ENCODE measurements at places on chromosomes 13 and 19. TPM values are rescaled to one million over a fixed set of nuclear protein-coding genes. Genes with fewer than 3 reads are reported as not detected.

DNA sequence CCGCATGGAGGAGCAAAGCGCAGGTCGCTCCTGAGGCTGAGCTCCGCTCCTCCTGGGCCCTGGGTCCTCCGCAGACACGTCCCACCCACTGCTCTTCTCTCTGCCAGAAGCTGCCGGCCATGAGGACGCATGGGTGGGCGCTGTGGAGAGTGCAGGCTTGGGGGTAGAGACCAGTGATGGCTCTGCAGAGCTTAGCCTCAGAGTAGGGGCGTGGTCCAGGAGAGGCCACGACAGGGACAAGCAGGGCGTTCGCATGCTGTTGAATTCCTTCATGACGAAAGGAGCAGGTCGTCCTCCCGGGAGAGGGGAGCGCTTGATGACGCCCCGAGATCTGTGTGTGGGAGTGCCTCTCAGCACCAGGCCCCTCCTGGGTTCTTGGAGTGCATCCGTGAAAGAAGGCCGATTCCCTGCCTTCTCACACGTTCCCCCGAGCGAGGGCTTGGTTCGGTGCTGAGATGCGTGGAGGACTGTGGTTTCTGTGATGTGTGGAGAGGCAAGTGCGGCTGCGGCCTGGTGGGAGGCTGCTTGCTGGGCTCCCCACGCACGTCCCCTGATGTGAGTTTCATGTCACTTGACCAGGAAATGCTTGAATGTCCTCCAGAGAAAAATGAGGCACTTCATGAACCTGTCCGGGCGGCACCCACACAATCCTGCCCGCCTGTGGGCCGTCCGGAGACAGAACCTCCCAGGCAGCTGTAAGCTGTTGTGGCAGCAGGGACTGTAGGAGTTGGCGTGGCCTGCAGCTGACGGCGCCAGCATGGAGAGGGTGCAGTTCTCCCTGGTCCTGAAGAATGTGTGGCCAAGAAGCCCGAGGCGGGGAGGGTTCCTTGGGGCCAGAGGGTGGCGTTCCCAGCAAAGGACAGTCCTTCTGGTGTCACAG, 4.5 kb downstream of the SF3A2 start:
- no peak for DNase-seq

Gene GPR180
- 13.2 TPM for total RNA-seq

DNA sequence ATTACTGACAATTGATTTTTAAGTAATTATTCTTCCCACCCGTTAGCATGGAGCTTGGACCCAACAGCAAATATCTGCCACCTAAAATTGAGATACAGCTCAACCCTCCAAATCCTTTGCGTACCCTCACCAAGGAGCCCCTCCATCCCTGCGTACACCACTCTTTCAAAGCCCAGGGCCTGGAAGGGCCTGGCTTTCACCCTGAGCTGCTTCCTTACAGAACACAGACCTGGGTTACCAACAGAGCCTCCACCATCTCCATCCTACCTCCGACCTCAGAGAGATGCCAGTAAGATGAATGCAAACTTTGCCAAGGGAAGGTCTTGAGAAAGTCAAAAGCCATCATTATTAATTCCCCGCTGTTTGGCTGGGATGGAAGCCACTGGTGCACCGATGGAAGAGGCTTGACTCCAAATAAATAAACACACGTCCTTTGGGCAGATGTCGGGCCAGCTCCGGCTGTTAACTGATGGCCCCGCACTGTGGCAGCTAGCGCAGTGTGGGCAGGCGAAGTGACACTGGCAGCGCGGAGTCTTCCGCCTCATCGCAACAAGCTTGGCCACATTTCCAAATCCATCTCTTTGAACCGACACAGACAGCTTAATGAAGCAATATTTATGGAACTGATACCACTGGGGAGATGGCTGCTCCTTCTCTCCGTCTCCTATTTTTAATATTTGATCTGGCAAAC, 150.2 kb upstream of the VSTM2B start:
- no peak for DNase-seq

- DNase-seq, result peak; percentile 44
These were observed 21.4 kb downstream of the LCP1 start for GRCh38 chr13:46160471-46161066.

DNA sequence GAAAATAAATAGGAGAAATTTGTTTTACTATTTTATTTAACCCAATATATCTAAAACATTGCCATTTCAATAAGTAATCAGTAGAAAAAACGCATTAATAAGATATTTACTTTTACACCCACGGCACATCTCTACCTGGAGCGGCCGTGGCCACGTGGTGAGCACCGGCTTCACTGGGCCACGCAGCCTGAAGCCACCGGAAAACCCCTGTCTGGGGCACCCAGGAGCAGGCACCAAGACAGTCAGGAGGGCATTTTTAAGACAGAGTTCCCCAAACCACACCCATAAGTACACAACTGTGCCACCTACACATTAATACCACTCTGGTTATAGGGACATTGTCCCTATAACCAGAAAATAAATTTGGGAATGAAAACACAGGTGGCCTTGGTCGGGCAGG, 80.9 kb downstream of the SPACA7 start:
- DNase-seq, result no peak

DNA sequence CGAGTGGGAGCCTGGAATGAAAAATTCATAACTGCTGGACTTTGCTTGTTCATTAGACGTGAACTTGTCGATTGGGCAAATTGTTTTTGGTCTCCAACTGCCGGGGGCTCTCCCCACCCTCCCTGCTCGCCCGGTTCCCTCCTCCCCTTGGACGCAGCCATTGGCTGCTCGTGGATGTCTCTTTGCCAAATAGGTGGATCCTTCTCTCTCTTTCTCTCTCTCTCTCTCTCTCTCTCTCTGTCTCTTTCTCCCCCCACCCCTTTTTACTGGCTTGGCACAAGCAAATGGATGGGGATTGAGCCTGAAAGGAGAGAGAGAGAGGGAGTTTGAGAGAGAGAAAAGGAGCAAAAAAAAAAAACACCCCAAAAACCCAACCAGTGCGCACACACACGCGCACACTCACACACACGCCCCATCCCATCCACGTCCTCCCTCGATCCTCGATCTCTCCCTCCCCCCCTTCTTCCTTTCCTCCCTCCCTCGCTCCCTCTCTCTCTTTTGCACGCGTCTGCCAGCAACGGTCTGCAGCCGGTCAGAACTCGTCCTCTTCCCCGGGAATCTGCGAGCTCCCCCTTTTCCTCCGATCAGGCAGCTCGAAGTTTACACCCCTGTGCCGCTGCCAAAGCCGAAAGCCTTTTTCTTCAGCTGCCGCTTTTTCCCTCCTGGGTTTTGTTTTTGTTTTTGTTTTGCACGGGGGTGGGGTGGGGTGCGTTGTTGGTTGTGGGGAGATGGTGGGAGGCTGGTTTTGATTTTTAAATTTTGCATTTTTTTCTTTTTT, 27.8 kb downstream of the NFIX start:
- peak; percentile 97 for DNase-seq

Gene ZNF471
- 12.8 TPM for total RNA-seq
